Thyroid gland (tissue), 4 donors: ENCODE measurements at places on chromosomes 2 and 18. TPM values are rescaled to one million over a fixed set of nuclear protein-coding genes. Genes with fewer than 3 reads are reported as not detected.

Gene LMAN1
- 177 TPM for total RNA-seq

Gene PPP1R1C
- not detected for total RNA-seq

Gene ATP9B
- 47.1 TPM for total RNA-seq

Gene ASXL3
- total RNA-seq, result 8.3 TPM

Gene SLC40A1
- 285 TPM for total RNA-seq

Gene CNGA3
- total RNA-seq, result 0.54 TPM

Gene IGFBP2
- total RNA-seq, result 26.5 TPM

Gene KCNS3
- 25.1 TPM for total RNA-seq

DNA sequence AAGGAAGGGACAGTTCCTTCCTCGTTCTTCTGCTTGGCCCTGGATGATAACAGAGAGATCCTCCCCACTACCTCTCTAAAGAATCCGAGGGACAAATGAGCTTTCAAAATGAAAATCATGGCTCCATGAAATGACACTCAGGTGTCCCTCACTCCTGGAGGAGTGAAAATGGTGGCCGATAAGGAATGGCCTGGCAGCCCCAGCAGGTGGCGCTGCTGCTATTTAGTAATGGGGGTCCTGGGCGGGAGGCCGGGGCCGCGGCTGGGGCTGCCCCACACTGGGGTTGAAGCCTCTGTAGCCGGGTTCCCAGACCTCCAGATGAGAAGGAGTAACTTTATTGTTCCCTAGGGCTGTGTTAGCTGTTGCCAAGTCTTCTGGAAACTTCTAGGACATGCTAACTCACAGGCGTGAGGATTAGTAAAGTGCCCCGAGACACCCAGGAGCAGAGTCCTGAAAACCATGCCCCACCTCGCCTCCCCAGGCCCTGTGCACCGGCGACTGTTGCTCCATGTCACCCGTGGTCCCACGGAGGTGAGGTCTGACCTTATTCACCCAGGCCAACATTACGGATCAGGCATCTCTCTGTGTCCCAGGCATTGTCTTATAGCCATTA, 138.0 kb downstream of the CTIF start:
- no peaks in the 10 kb centered on the region for H3K27me3 ChIP-seq
- peak; percentile 71 for DNase-seq
- no peak overlapping the region for H3K27ac ChIP-seq
- no peaks in the 10 kb centered on the region for H3K36me3 ChIP-seq
- no peak overlapping the region for H3K4me3 ChIP-seq

GRCh38 chr18:11179959-11180519, 30.7 kb upstream of the PIEZO2 start:
- no peaks in the 10 kb centered on the region for H3K27me3 ChIP-seq
- no peak for DNase-seq
- no peak overlapping the region for H3K4me3 ChIP-seq
- H3K27ac ChIP-seq, result no peak overlapping the region
- no peaks in the 10 kb centered on the region for H3K36me3 ChIP-seq
- no peaks in the 10 kb centered on the region for H3K4me1 ChIP-seq

GRCh38 chr2:193272011-193272410, 1077.3 kb upstream of the TMEFF2 start:
- DNase-seq, result no peak
- no peaks in the 10 kb centered on the region for H3K27me3 ChIP-seq
- H3K4me3 ChIP-seq, result no peak overlapping the region
- no peaks in the 10 kb centered on the region for H3K36me3 ChIP-seq

GRCh38 chr2:213238753-213239495, 45.3 kb upstream of the SPAG16 start:
- peaks cover 30% of the 10 kb centered on the region for H3K4me1 ChIP-seq
- peak overlapping the region; percentile 70 for H3K27ac ChIP-seq
- H3K36me3 ChIP-seq, result no peaks in the 10 kb centered on the region
- no peak overlapping the region for H3K4me3 ChIP-seq

DNA sequence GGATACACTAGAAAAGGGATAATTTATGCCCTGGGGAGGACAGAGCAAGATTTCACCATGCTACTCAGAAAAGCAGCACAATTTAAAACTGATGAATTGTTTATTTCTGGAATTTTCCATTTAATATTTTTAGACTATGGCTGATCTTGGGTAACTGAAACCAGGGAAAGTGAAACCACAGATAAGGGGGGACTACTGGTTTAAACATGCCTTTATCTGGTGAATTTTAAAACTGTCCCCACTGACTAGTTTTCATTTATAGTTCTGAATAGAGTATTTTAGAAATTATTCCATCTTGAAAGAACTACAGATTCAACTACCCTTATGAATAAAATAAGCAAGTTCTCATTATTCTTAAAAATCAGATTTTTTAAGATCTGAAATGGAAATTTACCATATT, 15.0 kb downstream of the NFU1 start:
- H3K36me3 ChIP-seq, result peaks cover 8% of the 10 kb centered on the region
- peaks cover 3% of the 10 kb centered on the region for H3K4me1 ChIP-seq
- no peaks in the 10 kb centered on the region for H3K27me3 ChIP-seq
- DNase-seq, result no peak

DNA sequence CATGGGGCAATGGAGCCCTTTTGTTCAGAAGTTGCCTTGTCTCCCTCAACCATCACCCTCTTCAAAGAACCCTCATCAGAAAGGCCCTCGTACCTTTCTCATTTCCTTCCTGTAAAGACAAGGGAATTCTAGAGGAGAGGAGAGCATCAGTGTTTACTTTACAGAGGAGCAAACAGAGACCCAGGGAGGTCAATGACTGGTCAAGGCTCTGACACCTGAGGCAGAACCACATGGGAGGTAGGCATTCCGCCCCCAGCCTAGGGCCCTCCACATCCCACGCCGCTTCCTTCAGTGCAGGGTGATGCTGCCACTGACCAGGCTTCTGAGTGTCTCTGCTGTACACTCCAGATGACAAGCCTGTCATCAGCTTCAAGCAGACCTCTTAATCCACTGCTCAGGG, 104.7 kb downstream of the NRP2 start:
- H3K27me3 ChIP-seq, result no peaks in the 10 kb centered on the region
- H3K4me3 ChIP-seq, result no peak overlapping the region
- H3K4me1 ChIP-seq, result peaks cover 23% of the 10 kb centered on the region
- no peaks in the 10 kb centered on the region for H3K36me3 ChIP-seq
- no peak for DNase-seq
- H3K27ac ChIP-seq, result no peak overlapping the region

GRCh38 chr2:47486841-47487497, 84.0 kb downstream of the MSH2 start:
- H3K4me1 ChIP-seq, result no peaks in the 10 kb centered on the region
- H3K36me3 ChIP-seq, result no peaks in the 10 kb centered on the region
- no peak for DNase-seq
- no peaks in the 10 kb centered on the region for H3K27me3 ChIP-seq

DNA sequence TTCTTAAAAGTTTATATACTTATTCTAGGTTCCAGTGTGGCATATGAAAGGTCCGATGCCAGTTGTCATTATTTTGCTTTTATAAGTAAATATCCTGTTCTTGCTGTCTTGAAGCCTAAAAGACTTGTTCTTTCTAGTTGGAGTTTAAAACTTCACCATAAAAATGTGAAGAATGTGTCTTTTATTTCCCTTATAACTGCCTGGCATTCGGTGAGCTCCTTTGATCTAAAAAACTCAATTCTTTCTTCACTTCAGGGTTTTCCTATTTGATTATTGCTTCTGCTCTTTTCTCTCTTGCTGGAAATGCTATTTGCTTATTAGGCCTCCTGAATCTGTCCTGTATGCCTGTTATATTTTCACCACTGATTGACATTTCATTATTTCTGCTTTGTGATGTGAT, 51.6 kb downstream of the TSPYL6 start:
- no peak overlapping the region for H3K4me3 ChIP-seq
- H3K36me3 ChIP-seq, result no peaks in the 10 kb centered on the region
- H3K27me3 ChIP-seq, result no peaks in the 10 kb centered on the region
- H3K27ac ChIP-seq, result no peak overlapping the region
- H3K4me1 ChIP-seq, result peaks cover 20% of the 10 kb centered on the region

DNA sequence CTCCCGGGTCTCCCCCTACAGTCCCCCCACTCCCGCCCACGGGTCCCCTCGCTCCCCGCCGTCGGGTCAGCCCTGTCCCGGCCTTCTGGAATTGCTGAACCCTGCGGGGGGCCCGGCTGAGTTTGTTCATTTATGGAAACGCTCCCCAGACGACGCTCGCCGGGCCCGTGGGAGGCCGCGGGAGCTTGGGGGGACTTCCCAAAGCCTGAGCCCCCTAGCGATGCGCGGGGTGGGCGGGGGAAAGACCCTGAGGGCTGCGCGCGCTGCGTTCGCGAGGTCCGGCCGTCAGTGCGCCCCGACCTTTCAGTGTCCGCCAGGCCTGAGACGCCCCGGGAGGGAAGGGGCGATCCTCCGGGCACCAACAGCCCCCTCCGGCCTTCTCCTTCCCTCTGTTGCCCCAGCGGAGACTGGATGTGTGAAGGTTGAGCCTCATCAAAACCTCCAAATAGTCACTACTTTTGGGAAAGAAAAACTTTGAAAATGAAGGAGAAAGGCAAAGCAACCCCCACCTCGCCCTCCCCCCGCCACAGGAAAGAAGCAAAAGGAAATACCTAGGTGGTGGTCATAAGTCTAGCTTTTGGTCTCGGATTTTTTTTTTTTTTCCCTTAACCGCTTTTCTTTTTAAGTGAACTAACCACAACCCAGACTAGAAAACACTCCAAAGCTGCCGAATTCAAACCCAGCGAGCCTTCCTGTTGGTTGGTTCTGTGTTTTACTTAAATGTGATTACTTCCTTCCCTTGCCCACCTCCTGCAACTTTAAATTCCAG, 509 bp upstream of the CYS1 start:
- H3K4me3 ChIP-seq, result peak overlapping the region; percentile 43
- peaks cover 35% of the 10 kb centered on the region for H3K4me1 ChIP-seq
- no peak for DNase-seq
- H3K36me3 ChIP-seq, result no peaks in the 10 kb centered on the region
- no peak overlapping the region for H3K27ac ChIP-seq

- H3K27me3 ChIP-seq, result no peaks in the 10 kb centered on the region
- H3K4me3 ChIP-seq, result no peak overlapping the region
- DNase-seq, result no peak
- no peaks in the 10 kb centered on the region for H3K4me1 ChIP-seq
These were observed 377.1 kb downstream of the CDH19 start for GRCh38 chr18:66226782-66227181.

DNA sequence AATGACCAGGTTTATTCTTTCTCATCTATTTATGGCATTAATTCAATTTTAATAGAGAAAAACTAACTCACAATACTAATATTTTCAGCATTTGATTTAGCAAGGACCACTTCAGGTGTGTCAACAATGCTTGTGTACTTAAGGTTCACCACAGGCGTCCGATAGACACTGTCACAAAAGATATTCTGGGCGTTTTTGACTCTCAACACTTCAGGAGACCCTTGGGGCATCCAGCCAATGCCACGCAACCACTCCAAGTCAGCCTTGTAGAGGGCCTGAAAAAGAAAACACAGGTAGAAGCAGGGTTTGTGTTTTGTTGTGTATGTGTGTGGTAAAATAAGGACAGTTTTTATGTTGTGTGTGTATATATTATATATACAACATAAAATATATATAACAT, 158.2 kb downstream of the NEB start:
- peaks cover 8% of the 10 kb centered on the region for H3K4me1 ChIP-seq
- peak overlapping the region; percentile 44 for H3K27ac ChIP-seq
- no peaks in the 10 kb centered on the region for H3K36me3 ChIP-seq
- no peak overlapping the region for H3K4me3 ChIP-seq

- no peak overlapping the region for H3K4me3 ChIP-seq
- H3K36me3 ChIP-seq, result no peaks in the 10 kb centered on the region
- DNase-seq, result no peak
- H3K27me3 ChIP-seq, result no peaks in the 10 kb centered on the region
These were observed 3.7 kb upstream of the INSIG2 start for GRCh38 chr2:118084491-118085089.

DNA sequence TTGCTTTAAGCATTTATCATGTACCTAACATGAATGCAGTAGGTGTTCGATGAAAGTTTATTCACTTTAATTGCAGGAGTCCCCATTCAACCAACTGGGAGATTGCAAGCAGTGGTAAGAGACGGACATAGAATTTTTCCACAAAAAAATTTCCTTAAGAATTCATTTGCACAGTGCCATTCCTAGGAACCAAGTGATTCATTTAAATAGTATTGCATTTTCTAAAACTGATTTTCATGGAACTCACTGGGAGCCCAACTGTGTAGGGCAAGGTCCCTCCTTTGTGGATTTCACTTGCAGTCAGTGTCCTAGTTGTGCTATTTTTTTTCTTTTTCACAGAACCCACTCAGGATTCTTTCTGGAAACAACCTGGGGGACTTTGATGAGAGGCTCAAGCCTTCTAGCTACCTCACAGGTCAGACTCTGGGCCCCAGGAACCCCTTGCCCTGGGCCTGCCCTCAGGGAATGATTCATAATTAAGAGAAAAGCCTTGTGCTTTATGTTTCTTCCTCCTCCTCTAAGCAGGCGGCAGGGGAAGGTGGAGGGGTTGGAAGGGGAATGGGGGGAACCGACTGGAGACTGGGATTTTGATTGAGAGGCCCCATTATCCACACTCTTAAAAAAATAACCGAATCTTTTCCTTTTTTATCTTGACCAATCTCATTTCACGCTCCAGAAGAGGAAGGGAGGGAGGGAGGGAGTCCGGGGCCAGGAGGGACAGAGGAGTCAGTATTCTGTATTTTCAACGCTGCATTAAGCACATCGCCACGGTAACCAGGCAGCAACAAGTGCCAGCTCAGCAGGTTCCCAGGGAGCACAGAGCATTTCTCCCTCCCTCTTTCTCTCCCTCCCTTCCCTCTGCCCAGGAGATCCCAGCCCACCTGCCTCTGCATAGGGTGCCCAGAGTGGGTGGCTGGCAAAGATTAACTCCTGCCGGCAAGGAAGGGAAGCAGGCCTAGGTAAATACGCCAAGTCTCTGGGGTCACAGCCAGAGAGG, 51.8 kb downstream of the PSD4 start:
- peaks cover 66% of the 10 kb centered on the region for H3K4me1 ChIP-seq
- peaks cover 47% of the 10 kb centered on the region for H3K36me3 ChIP-seq
- DNase-seq, result peak; percentile 93

DNA sequence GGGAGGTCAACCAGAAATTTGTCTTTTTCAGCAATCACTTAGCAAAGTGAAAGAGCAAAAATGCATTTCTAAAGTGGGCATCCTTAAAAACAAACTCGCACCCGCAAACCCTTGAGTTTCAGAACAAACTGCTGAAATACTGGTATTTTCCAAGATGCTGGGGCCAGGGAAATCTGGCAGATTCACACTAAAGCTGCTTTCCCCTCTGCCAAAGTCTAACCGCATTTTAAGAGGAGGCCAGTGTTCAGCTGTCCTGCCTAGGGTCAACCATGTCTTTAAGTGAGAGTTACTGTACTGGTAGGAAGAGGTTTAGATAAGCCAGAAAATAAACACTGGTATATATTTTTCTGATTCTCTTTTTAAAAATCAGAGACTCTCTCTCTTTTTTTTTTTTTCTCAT, 55.9 kb downstream of the ACVR1 start:
- no peak overlapping the region for H3K27ac ChIP-seq
- no peak overlapping the region for H3K4me3 ChIP-seq
- peaks cover 4% of the 10 kb centered on the region for H3K36me3 ChIP-seq
- no peak for DNase-seq
- peaks cover 31% of the 10 kb centered on the region for H3K4me1 ChIP-seq
- no peaks in the 10 kb centered on the region for H3K27me3 ChIP-seq

GRCh38 chr18:62957885-62958472, 242.6 kb downstream of the PHLPP1 start:
- H3K27ac ChIP-seq, result no peak overlapping the region
- no peak overlapping the region for H3K4me3 ChIP-seq
- no peaks in the 10 kb centered on the region for H3K36me3 ChIP-seq
